CD4-positive, alpha-beta T cell (primary cell): ENCODE measurements at places on chromosomes 4 and X. TPM values are rescaled to one million over a fixed set of nuclear protein-coding genes. Genes with fewer than 3 reads are reported as not detected.

GRCh38 chr4:38169524-38169923 lies 209.3 kb downstream of the PTTG2 start:
- DNase-seq: no peak

- DNase-seq: no peak
Measured at GRCh38 chr4:31959972-31960371, 1239.8 kb downstream of the PCDH7 start.

- no peak for DNase-seq
Measured at GRCh38 chr4:186726426-186727168, 2.9 kb upstream of the FAT1 start.

GRCh38 chrX:28889591-28890090 lies 302.4 kb downstream of the IL1RAPL1 start:
- no peak for DNase-seq

DNA sequence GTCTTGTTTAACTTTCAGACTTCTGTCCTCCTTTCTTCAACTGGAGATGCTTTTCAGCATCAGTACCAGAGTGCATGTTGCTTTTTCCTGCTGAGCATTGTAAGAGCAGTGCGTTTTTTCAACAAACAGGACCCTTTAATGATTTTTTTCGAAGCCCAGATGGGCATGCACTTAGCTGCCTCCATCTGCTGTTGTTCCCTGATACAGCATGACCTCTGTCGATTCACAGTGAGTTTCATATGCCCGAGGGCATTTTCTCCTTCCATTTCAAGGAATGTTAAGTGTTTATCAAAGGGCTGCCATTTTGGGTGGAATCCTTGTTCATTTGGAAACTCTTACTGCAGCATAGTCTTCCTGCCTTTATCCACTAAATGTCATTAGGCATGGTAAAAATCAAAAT lies 428.6 kb downstream of the DTHD1 start:
- DNase-seq: no peak

Gene CHIC1
- 7.0 TPM for total RNA-seq

DNA sequence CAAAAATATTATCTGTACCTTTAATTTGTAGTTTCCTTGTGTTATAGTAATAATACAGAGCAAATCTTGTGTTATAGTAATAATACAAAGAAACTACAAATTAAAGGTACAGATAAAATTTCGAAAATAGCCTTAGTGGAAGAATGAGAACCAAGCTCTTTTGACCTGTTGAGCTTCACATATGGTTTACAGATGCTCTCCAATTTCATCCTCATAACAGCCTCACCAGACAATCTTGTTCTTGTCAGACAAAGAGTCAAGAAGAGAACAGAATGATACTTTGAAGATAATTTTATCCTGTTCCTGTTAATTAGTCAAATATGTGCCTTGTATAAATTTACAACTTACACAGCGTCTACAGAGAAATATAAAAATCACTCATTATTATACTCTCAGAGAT lies 12.8 kb downstream of the ATXN3L start:
- no peak for DNase-seq

DNA sequence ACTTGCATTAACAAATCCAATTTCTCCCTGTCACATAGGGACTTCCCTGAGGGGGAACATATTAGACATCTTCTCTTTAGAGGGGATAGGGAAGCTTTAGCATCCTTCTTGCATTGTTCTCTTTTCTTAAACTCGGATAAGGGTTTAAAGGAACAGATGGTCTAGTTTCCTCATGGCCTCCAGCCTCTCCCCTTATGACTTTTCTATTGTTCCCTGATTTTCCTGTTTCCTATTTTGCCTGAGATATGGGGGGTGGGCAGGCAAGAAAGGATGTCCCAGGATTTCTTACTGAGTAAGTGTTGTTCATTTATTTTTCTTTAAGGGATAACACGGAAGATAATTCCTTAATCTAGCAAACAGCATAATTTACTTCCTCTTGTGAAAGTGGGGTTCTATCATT lies 107.7 kb upstream of the MAGEE2 start:
- no peak for DNase-seq

DNA sequence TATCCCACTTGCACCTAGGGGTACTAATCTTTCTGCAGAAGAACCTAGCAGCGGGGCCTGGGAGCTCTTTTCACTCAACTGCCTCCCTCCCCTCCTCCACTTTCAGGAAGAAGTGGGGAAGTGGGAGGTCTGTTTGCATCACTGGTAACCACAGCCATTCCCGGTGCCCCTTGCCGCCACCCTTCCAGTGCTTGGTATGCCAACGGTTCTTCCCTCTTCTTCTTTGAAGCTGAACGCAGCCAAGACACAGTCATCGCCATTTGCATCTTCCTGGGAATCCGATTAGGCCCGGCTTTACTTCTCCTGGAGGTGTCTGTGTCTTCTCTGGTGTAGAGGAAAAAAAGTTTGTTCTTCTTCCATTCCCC lies 47.2 kb upstream of the RBPJ start:
- DNase-seq: no peak

GRCh38 chrX:154785716-154786115 lies 19.6 kb downstream of the MPP1 start:
- DNase-seq: no peak

DNA sequence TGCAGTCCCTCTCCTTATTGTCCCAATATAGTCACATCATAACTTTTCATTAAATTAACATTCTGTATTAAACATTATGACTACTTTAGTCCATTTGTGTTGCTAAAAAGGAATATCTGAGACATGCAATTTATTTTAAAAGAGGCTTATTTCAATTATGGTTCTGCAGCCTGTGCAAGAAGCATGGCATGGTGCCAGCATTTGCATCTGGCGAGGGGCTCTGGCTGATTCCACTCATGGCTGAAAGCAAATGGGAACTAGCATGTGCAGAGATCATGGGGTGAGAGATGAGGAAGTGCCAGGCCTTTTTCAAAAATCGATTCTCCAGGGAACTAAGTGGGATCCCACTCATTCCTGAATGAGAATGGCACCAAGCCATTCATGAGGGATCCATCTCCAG lies 476.3 kb upstream of the RPS6KA3 start:
- no peak for DNase-seq

Gene CENPE
- 2.7 TPM for total RNA-seq

GRCh38 chrX:87299563-87300160 lies 217.9 kb upstream of the KLHL4 start:
- DNase-seq: no peak

DNA sequence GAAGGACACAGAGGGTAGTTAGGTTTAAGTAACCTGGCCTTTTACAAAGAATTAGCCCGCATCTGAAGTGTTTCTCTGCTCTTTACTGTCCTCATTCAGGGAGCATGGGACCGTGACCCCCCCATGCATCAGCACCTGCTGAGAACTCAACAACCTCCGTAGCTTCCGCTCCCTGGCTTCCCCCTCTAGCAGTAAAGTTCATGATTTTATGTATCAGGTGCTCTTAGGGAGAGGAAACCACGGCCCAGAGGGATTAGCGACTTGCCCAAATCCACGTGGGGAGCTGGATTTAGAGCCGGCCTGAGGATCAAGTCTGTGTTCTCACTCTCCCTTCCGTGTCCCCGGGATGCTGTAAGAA lies 284.6 kb upstream of the GATB start:
- DNase-seq: no peak

DNA sequence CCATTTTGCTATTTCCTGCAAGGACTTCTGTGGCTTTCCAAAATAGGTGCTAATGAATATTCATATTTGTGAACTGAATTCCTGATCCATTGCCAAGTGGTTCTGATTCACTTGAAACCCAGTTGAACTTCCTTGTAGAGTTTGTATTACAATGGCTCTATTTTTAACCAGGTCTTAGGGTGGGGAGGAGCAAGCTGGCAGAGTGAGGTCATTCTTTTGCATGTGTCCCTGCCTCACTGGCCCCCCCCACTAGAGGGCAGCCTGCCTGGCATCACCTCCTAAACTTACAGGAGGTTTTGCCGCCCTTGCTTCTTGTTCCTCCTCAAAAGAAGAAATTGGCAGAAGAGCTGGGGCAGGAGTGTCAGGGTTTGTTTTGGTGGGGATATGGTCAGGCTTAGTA lies 10.5 kb downstream of the PTTG2 start:
- peak; percentile 38 for DNase-seq

DNA sequence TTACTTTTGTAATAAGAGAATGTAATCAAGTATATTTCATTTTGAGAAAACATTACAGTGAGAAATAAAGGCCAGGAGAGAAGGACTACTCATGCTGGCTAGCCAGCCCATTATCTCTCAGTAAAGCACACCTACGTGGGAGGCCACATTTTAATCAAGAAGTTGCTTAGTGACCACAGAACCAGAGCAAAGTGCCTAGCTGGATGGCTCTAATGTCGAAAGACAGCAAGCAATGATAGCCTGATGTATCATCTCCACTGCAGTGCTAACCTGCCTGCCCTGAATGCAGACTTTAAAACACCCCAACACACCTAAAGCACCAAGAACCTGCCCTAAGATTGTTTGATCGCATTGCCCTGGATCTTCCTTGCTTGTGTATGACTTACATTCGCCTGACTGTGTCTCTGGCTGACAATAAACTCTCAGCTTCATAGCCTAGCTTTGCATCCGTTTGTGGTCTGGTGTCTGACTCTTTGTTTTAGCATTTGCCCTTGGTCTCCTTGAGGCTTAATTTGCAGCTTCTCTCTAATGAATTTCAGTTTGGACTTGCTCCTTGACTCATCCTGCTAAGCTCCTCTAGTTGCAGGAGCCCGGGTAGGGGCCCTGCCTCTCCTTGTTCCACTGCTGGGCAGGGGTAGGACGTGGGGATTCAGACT lies 31.4 kb upstream of the SOWAHD start:
- peak; percentile 10 for DNase-seq

GRCh38 chrX:82591421-82591820 lies 916.7 kb upstream of the POU3F4 start:
- no peak for DNase-seq

DNA sequence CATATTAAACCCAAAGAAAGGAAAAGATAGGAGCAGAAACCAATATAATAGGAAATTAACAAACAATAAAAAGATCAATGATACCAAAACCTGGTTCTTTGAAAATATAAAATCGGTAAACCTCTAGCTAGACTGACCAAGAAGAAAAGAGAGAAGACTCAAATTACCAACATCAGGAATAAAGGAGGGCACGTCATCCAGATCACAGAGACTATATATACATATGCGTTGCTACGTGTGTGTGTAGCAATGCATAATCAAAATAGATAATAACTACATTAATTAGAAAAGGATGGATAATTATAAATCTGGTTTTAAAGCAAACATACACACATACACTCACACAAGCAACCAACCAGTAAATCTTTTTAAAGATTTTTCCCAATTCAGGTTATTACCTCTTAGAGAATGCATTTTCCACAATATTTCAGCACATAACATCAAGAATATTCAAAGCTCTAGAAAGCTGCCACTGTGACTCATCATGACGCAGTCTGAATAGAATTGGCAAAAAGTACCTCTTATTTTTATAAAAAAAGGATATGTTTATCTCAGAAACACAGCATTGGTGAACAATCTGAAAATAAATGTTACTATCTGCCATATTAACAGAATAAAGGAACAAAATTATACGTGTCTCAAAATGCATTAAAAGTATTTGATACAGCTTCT lies 41.4 kb upstream of the USP9X start:
- no peak for DNase-seq

GRCh38 chrX:119755981-119756533 lies 2.3 kb upstream of the SOWAHD start:
- no peak for DNase-seq

GRCh38 chr4:137124278-137124932 lies 407.9 kb downstream of the PCDH18 start:
- DNase-seq: no peak

Gene GAGE12J
- total RNA-seq: not detected

Gene CCDC120
- 11.5 TPM for total RNA-seq
